Esophagus (tissue), 2 donors: ENCODE measurements at places on chromosomes 3 and 15. TPM values are rescaled to one million over a fixed set of nuclear protein-coding genes. Genes with fewer than 3 reads are reported as not detected.

The CALML4 gene
- 5.0 TPM for polyA plus RNA-seq

The CACNA2D2 gene
- polyA plus RNA-seq = 0.31 TPM

The MAP2K5 gene
- 5.0 TPM for polyA plus RNA-seq

The A4GNT gene
- polyA plus RNA-seq = not detected

The SCN5A gene
- polyA plus RNA-seq = 0.05 TPM

The NR2E3 gene
- polyA plus RNA-seq = 0.25 TPM

The MYZAP gene
- polyA plus RNA-seq = 71.6 TPM

The ROPN1B gene
- 0.06 TPM for polyA plus RNA-seq

The NGRN gene
- polyA plus RNA-seq = 36.6 TPM

The SLC28A2 gene
- polyA plus RNA-seq = not detected

The RHCG gene
- polyA plus RNA-seq = 3,991 TPM

The MESP1 gene
- polyA plus RNA-seq = 0.08 TPM

The THRB gene
- polyA plus RNA-seq = 1.4 TPM

The HCLS1 gene
- 6.2 TPM for polyA plus RNA-seq

The CCNB2 gene
- polyA plus RNA-seq = 5.9 TPM

The CAPN3 gene
- polyA plus RNA-seq = 7.4 TPM

The GPR62 gene
- 0.06 TPM for polyA plus RNA-seq

The GNAT1 gene
- polyA plus RNA-seq = 0.07 TPM

The AMOTL2 gene
- polyA plus RNA-seq = 21.2 TPM

The SOX14 gene
- not detected for polyA plus RNA-seq

The CHRNA7 gene
- polyA plus RNA-seq = 0.31 TPM

The CD86 gene
- 0.85 TPM for polyA plus RNA-seq

The GRAMD2A gene
- polyA plus RNA-seq = 1.1 TPM

The TMEM207 gene
- polyA plus RNA-seq = not detected

The ECE2 gene
- not detected for polyA plus RNA-seq

The CDC25A gene
- 2.9 TPM for polyA plus RNA-seq

The CHRM5 gene
- not detected for polyA plus RNA-seq

The MAGI1 gene
- polyA plus RNA-seq = 6.0 TPM

The UNC13C gene
- polyA plus RNA-seq = not detected

The AMT gene
- 3.4 TPM for polyA plus RNA-seq

The FAM162A gene
- 242 TPM for polyA plus RNA-seq

The CHST13 gene
- polyA plus RNA-seq = 0.04 TPM

The TF gene
- polyA plus RNA-seq = 4.6 TPM

The SV2B gene
- polyA plus RNA-seq = 0.07 TPM

The SAMD7 gene
- not detected for polyA plus RNA-seq

The CDHR4 gene
- polyA plus RNA-seq = 0.04 TPM

The GOLGA6B gene
- not detected for polyA plus RNA-seq

The ACOX2 gene
- polyA plus RNA-seq = 19.7 TPM

The ATP13A5 gene
- 0.26 TPM for polyA plus RNA-seq

The TMCC1 gene
- 9.5 TPM for polyA plus RNA-seq

The GPR149 gene
- polyA plus RNA-seq = not detected

The BOC gene
- polyA plus RNA-seq = 26.6 TPM

The SOX2 gene
- polyA plus RNA-seq = 31.6 TPM

The SUCLG2 gene
- 21.1 TPM for polyA plus RNA-seq

The NUDT16 gene
- 6.8 TPM for polyA plus RNA-seq

The CHL1 gene
- polyA plus RNA-seq = 2.3 TPM

The SLC6A20 gene
- polyA plus RNA-seq = 0.01 TPM
